ENCODE measurements at places on chromosomes 2 and 18.

DNA sequence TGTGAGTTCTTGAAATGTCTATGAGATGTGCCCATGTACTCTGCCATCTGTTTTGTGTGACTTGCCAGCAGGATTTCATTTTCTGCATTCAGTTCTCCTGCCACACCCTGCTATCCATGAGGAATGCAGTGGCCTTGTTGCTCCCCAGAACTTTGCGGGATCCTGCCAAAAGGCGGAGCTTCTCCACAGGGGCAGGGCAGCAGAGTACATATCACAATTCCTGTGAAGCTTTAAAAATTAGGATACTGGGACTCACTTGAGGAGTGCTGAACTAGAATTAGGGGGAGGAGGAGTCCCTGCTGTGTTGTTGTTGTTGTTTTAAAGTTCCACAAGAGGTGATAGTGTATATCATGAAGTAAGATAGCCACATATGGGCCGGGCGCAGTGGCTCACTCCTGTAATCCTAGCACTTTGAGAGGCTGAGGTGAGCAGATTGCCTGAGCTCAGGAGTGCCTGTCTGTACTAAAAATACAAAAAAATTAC is 76.4 kb downstream of the TANC1 start:
- peak; percentile 65 for DNase-seq

DNA sequence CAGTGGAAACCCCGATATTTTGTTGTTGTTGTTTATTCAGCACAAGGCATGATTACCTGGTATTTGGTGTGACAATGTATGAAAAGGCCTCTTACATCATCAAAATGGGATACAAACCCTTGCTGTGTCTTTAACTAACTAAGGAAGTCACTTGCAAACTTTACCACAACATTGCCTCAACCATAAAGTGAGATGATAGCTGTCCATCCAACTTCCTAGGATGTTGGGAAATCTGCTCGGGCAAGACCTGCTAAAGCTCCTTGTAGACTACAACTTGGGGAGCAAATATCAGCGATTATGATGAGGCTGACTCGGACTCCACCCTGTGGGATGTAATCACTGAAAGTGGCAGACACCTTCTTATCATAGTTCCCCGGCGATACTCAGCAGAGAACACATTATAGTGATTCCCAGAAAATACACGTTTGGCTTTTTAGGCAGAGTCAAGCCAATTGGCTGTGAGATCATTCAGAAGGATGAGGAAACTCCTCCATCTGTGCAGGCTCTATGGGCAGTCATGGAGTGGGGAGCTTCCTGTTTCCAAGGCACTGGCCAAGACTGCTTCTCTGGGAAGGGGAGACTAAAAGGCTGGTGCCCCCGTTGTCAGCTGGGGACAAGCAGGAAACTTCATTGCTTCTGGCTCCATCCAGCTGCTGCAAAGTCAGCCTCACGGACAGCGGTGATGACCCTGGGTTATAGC is 289.0 kb downstream of the RNF144A start:
- DNase-seq, result no peak

GRCh38 chr2:99615247-99615771 is 125.5 kb upstream of the REV1 start:
- no peak for DNase-seq

DNA sequence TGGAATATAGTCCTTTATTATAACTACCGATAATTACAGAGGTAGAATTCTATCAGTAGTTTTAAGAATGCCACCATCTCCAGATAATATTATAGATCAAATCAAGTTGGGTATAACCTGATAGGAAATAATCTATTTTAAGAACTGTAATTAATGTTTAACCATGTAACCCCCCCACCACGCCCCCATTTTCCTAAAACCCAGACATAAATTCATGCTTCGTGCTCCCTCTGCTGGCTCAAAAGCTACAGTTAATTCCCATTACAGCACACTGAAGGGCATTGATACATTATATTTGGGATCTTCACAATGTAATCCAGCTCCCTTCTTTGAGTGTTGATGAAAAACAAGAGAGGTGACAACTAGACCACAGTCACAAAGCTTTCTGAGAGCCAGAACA is 228.0 kb upstream of the SMAD7 start:
- no peak for DNase-seq

- no peak for DNase-seq
Observed at GRCh38 chr2:36949845-36950244, 16.5 kb downstream of the STRN start.

DNA sequence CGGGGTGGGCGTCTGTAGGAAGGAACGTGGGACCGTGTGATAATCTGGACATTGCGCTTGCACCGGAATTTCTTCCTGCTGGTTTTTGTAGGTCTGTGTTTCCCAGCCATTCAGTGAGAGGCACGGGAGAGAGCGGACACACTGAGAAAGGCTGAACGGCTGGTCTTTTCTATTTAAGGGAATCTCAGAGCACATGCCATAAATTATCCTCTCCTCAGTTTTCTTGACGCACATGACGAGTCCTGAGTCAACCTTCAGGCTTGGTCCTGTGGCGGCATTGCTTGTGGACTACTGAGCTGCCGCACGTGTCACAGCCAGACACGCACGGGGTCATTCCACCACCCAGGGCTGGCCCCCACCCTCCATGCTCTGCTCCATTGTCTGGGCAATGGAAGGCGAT is 519.3 kb upstream of the ID2 start:
- DNase-seq, result no peak

GRCh38 chr2:175976391-175977157 is 25.5 kb downstream of the LNPK start:
- DNase-seq, result peak; percentile 3

DNA sequence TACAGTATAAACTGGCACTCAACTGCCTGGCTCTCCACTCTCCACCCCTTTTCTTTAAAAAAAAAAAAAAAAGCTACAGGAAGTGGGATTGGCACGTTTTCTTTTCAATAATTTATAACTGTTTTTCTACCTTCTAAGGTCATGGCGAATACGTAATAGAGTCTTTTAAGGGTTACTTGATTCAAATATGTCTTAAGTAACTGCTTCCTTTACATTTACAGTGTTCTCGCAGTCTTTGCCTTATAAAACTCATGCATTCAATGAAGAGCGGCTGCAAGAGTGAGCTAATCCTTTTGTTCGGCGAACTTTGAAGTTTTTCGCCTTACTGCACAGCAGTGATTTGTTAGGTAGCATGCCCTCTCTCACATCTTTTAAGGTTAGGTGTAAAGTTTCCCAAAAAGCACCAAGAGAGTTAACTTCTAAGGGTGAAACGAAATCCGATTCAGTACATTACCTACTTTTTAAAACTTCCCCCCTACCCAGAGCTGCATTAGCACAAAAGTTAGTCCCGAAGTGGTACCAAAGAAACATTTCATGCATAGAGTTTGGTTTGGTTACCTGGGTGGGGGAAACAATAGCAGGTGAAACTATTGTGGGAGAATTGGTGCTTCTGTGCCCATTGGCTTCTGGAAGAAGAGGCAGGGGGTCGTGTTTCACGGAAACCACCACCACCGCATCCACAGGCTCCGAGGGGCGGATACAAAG is 2.0 kb downstream of the KCTD1 start:
- no peak for DNase-seq

- no peak for DNase-seq
Observed at GRCh38 chr2:209984291-209984690, 18.1 kb upstream of the RPE start.

DNA sequence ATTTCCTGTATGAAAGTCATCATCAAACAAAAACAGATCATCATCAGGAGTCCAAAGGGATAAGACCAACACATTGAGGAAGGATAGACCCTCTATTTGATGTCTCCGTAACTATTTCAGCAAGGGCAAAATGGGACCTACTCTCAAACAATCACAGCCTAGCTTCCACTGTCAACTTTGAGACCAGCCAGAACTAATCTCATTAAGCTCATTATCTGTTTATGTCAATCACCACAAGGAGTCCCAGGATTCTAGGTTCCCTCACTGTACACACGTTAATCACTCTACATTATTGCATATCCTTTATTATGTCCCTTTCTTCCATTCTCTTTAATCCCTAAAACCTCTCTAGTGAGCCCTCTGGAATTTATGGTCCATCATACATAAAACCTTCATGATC is 370.3 kb upstream of the LINC00305 start:
- no peak for DNase-seq

- DNase-seq, result no peak
Observed at GRCh38 chr2:205511641-205512040, 170.7 kb upstream of the NRP2 start.

DNA sequence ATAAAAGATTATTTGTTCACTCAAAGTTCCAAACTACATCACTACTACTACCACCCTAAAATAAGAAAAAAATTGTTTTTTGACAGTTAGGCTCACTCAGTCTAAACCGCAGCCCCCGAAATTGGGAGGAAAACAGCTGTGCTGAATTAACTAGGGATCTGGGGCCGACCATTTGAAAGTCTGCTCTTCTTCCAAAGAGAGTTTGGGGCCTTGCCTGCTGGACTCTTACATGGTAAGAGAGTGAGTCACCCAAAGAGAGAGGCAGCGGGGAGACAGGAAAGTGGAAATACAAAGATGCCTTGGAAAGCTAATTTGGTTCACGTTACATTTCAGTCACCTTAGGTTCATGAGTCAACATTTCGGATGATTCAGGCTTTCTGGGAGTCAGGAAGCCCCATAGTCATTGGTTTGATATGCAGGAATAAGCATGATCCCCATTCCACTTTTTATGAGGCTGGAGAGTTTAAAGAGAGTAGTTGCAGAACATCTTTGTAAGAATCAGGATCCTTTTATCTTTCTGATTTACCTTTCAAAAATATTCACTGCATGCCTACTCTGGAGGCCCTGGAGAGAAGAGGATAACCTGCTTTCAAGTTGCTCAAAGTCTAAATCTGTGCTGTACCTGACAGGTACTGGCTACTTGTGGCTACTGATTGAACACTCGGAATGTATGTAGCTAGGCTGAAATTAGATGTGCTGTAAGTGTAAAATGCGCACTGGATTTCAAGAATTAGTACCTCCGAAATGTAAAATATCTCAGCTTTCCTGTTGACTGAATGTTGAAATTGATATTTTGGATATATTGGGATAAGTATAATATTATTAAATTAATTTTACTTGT is 995 bp upstream of the RTN4 start:
- peak; percentile 99 for DNase-seq

DNA sequence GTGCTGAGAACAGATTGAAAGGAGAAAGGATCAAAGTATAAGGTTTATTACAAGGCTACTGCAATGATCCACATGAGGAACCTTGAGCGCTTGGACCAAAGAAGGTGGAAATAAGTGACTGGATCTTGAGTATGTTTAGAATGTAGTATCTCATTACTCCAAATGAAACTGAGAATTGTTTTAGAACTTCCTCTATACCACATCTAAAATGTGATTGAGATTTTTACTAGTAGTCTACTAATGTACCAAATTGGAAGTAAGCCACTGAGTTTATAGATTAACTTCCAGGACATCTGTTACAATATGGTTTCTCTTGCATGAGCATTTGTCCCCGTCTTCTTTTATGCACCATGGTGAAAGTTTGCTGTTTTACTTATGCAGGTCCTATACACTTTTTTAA is 300.5 kb downstream of the SUCLG1 start:
- DNase-seq, result no peak

- no peak for DNase-seq
Observed at GRCh38 chr18:66316701-66317100, 287.2 kb downstream of the CDH19 start.

- DNase-seq, result no peak
Observed at GRCh38 chr2:99821572-99821971, 320.8 kb downstream of the AFF3 start.

GRCh38 chr18:33146014-33146413 is 294.5 kb downstream of the CCDC178 start:
- no peak for DNase-seq

DNA sequence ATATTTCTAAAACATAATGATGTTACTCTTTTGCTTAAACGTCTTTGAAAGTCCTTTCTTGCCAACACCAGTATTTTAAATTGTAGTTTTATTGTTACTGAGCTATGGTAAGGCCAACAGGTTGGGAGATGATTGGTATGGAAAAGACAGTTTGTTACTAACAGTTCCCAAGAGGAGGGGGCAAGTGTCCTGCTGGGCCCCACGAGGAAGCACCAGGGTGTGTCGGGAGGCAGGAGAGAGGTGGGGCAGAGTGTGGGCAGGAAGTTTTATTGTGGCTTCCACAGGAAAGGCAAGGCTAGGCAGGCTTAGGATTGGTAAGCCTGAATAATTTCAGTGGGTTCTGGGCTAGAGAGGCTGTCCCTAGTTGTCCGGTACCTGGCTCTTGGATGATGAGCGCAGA is 134.3 kb downstream of the SOCS6 start:
- no peak for DNase-seq
